Stimulated activated CD4-positive, alpha-beta T cell treated with anti-CD3 and anti-CD28 coated beads, Interleukin-4, amount 100 ng/mL, for 4 hours (primary cell): ENCODE measurements at places on chromosomes 16 and 17.

DNA sequence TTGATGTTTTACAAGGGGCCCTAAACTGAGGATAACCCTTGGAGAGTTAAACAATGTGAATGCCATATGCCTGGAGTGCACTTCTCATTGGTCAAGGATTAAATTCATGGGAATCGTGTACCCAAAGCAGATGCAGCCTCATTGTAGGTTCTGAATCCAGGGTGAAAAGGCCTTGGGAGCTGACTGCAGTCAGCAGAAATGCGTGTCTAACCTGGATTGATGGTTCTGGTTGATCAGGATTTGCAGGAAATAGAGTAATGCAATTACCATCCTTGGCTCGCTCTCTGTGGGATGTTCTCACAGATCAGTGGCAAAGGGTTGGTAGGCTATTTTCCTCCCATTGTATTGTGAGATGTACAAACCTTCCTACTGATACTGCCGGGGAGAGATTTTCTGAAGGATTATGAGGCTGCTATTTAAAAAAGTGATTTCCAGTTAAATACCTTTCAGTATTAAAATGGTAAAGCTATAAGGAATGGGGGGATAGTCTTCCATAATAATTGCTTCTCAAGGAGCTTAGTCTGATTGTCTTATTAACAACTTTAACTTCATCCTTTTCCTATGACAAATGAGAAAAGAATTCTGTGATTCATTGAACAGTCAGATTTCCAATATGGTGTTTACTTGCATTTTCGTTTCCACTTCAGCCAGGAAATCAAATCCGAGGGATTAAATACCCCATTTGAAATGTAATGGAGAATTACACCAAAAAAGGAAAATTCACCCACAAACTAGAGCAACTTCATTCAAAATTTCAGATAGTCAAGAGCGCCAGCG lies 1028.1 kb upstream of the EEF2KMT start:
- no peak for DNase-seq

GRCh38 chr17:337453-337852 lies 15.2 kb downstream of the RPH3AL start:
- DNase-seq, result no peak

DNA sequence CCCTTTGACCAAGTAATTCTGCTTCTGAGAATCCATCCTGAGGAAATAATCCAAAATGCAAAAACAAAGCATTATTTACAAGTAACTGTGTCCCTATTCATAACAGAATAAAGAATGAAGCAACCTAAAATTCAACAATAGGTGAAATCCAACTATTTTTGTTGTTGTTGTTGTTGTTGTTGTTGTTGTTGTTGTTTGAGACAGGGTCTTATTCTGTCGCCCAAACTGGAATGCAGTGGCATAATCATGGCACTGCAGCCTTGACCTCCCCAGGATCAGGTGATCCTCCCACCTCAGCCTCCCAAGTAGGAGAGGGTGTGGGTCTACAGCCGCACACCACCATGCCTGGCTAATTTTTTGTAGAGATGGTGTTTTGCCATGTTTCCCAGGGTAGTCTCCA lies 75.9 kb upstream of the MTMR4 start:
- no peak for DNase-seq

GRCh38 chr16:17308186-17308585 lies 162.6 kb downstream of the XYLT1 start:
- no peak for DNase-seq

DNA sequence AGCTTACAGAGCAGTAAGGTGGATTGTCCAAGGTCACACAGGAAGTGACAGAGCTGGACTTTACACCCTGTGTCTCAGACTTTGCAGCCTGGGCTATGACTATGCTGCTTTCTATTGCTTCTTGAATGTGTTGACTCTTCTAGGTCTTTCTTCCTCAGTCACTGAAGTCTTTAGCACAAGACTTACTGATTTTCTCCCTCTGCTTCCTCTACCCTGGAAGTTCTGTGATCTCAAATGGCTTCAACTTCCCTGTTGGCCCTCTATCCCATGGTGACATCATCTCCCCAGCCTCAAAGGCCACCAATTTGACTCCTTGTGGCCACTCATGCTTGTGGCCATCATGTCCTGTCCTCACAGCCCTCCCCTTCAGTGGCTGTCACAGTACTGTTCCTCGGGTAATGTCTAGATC lies 181.3 kb downstream of the HS3ST3A1 start:
- no peak for DNase-seq

DNA sequence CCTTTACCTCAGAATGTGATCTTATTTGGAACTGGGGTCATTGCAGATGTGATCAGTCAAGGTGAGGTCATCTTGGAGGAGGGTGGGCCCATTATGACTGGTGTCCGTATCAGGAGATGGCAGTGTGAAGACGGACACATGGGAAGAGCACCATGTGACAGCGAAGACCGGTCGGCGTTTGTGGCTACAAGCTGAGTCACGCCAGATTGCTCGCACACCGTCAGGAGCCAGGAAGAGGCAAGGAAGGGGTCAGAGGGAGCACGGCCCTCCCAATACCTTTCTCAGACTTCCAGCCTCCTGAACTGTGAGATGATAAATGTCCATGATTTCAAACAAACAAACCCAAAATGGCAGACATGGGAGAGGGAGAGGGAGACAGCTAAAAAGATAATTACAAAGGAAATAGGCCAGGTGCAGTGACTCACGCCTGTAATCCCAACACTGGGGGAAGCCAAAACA lies 13.2 kb downstream of the STARD3 start:
- DNase-seq, result no peak

GRCh38 chr16:14502256-14502875 lies 127.7 kb downstream of the PARN start:
- no peak for DNase-seq
